B cell (primary cell): ENCODE measurements at places on chromosomes 11 and 22. TPM values are rescaled to one million over a fixed set of nuclear protein-coding genes. Genes with fewer than 3 reads are reported as not detected.

GRCh38 chr22:50675553-50676179 lies 3.0 kb downstream of the SHANK3 start:
- no peak overlapping the region for H3K4me3 ChIP-seq
- H3K4me1 ChIP-seq: peaks cover 25% of the 10 kb centered on the region
- H3K27ac ChIP-seq: no peak overlapping the region

- no peak for DNase-seq
- no peak overlapping the region for H3K4me3 ChIP-seq
- H3K36me3 ChIP-seq: no peaks in the 10 kb centered on the region
- no peak overlapping the region for H3K27ac ChIP-seq
- H3K4me1 ChIP-seq: no peaks in the 10 kb centered on the region
- H3K27me3 ChIP-seq: peaks cover 4% of the 10 kb centered on the region
Observed at GRCh38 chr11:72132646-72133045, 2.9 kb upstream of the FOLR3 start.

Gene TBX10
- total RNA-seq: not detected in 2 replicates

GRCh38 chr11:123292647-123293046 lies 97.6 kb upstream of the CLMP start:
- DNase-seq: no peak
- no peaks in the 10 kb centered on the region for H3K27me3 ChIP-seq
- no peak overlapping the region for H3K4me3 ChIP-seq

Gene HBE1
- total RNA-seq: not detected in 2 replicates

GRCh38 chr11:25777343-25777742 lies 554.6 kb upstream of the ANO3 start:
- no peaks in the 10 kb centered on the region for H3K4me1 ChIP-seq
- no peaks in the 10 kb centered on the region for H3K27me3 ChIP-seq
- no peak for DNase-seq
- no peaks in the 10 kb centered on the region for H3K36me3 ChIP-seq
- H3K4me3 ChIP-seq: no peak overlapping the region
- no peak overlapping the region for H3K27ac ChIP-seq

Gene CHRNA10
- 4.0 and 5.2 TPM in 2 replicates for total RNA-seq
